ENCODE measurements at places on chromosomes 3 and 15.
A peak's percentile ranks its signal among the peaks of the same experiment; 100 is the strongest.

- peak; percentile 72 for DNase-seq
Measured at GRCh38 chr3:113626503-113627371, 69.7 kb downstream of the USF3 start.

GRCh38 chr15:32668942-32669341 lies 27.4 kb downstream of the SCG5 start:
- no peak for DNase-seq

- no peak for DNase-seq
Measured at GRCh38 chr15:89958107-89958805, 42.9 kb upstream of the ZNF710 start.

DNA sequence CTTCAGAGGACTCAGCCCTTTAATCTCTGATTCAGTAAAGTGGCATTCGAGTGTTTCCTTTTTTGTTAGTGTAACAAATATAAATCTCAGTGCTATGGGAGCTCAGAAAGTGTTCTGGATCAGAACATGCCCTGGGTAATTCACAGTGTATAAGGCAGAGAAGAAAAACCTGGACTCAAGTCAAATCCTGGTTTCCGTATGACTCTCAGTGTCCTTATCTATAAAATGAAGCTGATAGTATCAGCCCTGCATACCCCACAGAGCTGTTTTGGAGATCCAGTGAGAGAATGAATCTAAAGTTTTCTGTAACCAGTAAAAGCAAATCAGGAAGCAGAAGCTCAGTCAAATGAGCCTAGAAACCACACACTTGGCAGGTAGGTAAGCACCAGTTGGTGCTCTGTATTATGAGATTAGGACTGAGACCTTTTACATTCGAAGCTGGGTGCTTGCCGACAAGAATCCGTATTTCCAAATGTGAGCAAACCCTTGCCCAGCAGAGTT lies 67.2 kb downstream of the IL1RAP start:
- DNase-seq = no peak

DNA sequence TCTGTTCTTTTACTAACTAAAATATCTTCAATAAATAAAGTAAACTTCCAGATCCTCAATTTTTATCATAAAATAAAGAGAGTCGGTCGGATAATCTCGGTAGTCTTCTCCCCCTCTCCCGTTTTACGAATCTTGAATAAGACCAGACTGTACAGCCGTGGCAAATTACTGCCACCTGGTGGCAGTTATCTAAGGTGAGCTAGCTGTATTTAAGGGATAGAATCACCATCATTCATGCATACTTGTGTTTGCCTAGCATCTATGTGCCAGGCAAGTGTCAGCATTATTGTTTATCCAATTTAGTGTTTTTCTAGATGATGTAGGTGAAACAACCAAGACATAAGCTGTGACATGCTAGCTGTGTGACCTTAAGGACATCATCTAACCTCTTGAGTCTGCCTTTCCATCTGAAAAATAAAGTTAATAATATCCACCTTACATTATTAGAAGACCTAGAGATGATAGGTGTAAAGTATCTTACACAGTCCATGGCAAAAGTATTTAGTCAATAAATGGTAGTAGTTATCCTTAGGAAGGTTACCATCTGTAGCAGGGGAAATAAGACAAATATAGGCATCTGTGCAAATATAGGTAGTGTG lies 21.3 kb downstream of the DUT start:
- DNase-seq = peak; percentile 52

GRCh38 chr3:127710155-127710941 lies 37.6 kb downstream of the ABTB1 start:
- no peak for DNase-seq

- peak; percentile 64 for DNase-seq
Measured at GRCh38 chr3:56303487-56303886, 164.8 kb downstream of the ERC2 start.

DNA sequence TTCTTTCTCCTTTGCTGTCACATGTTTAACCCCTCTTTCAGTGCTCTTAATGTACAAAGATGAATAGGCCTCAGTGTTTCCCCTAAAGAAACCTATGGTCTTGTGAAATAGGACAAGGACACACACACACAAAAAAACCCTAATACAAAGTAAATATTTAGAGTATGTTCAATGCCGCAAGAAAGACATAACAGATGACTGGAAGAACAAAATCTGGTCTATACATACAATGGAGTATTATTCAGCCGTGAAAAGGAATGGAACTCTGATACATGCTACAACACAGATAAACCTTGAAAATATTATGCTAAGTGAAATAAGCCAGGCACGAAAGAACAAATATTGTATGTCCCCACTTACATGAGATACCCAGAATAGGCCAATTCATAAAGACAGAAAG lies 123.1 kb downstream of the ADAM10 start:
- no peak for DNase-seq

DNA sequence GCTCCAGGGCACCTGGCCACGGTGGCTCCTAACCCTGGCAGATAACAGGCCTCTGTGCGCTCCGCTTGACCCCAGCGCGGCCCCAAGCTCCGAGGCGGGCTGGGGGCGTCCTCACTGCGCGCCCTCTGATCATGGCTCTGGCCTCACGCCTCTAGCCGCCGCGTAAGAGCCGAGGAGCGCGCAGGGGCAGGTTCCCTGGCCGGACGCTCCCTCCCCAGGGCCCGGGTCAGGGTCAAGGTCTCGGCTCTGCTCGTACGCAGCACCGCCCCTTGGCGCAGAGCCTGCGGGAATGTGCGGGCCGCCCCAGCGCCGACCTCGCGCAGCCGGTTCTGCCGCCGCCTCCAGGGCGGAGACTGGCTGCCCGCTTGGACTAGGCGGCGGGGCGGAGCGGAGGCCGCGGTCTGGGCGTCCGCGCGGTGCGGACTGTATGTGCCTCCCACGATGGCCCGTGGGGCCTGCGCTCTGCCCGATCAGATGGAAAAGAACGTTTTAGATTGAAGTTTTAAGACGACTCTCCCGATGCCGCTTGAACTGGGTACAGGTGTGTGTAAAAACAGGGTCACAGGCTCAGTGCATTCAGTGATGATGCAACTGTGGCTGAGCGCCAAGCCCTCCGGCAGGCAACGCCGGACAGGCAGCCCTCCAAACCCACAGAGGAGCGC lies 40.8 kb downstream of the CHST14 start:
- DNase-seq = no peak

- DNase-seq = no peak
Measured at GRCh38 chr3:95654570-95655362, 1159.6 kb upstream of the EPHA6 start.

DNA sequence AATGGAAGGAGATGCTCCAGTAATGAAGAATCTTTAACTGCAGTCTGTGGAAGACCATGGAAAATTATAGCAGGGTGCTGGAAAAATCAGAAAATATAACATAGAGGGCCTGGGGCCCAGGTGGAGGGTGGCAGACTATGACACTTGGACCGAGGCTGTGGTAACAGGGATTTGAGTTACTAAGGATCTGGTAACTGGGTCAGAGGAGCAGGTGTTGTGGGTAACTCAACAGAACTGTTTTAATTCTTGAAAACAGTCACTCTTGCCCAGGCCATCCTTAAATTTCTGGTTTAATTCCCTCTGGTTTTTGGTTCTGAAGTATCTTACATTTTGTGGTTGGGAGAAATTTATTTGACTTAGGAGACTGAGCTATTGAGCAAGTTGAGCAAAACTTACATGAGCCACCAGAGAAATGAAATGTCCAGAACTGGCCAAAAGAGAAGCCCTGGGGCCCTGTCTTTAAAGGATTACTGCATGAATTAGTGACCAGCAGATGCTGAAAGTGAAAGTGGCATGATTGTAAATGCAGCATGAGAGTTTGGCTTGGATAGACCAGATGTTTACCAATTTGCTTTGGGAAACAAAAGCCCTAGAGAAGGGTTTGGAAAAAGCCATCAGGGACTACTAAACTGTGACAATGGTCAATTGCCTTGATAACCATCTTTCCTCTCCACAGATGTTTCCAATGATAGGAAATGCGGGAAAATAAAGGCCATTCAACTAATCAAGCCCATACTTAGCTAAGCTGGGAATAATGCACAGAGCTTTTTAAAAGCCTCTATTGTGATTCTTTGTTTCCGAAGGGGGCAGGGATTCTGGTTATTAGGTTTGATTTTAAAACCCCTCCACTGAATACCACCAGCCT lies 374.9 kb upstream of the TGFBR2 start:
- DNase-seq = no peak

- no peak for DNase-seq
Measured at GRCh38 chr15:56369234-56369633, 4.0 kb downstream of the TEX9 start.

GRCh38 chr3:149509526-149509925 lies 35.0 kb downstream of the TM4SF4 start:
- no peak for DNase-seq

DNA sequence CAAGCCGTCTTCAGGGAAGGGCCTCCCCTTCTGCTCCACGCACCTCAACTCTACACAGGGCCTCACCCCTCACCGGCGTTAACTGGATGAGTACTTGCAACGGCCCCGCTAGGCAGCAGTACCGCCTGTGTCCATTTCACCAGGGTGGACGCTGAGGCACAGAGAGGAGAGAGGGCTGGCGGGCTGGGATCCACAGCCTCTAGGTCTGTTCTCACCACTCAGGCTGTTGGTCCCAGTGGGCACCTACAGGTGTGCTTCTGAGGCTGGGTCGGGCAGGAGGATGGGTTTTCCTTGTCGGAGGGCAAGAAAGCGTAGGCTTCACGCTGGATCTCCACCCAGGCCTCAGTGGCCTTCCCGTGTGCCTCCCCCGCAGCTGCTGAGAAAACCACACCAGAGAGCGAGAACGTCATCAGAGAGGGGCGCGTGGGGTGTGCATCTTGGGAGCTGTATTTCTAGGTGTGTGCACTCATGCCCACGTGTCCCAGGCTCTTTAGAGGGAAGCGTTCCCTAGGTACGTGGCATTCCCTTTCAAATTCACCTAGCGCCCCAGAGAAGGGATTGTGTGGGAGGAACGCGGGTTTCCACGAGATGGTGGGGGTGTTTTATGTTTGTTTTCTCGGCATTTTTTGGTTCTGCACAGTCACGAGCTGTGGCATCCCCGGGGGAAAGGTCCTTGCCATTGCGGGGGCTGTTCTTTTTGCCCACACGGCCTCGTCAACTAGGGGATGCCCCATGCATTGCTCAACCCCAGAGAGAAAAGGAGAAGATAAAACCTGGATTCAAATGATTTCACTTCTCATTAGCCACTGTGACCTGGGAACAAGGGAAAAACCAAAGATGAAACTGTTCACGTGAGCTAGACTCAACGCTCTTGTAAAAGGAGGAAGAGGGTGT lies 67.7 kb downstream of the MGLL start:
- DNase-seq = no peak

DNA sequence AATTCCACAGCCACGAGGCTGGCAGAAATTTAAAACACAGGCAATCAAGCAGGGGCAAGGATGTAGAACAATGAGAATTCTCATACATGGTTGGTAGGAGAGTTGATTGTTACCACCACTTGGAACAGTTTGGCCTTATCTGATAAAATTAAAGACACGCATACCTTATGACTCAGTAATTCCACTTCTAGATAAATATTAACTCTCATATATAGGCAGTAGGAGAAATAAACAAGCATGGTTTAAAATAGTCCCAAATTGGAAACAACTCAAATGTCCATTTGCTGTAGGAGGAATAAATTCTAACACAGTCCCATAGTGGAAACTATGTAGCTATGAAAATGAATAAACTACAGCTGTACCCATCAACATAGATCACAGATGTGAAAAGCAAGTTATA lies 42.3 kb upstream of the USP3 start:
- DNase-seq = no peak

DNA sequence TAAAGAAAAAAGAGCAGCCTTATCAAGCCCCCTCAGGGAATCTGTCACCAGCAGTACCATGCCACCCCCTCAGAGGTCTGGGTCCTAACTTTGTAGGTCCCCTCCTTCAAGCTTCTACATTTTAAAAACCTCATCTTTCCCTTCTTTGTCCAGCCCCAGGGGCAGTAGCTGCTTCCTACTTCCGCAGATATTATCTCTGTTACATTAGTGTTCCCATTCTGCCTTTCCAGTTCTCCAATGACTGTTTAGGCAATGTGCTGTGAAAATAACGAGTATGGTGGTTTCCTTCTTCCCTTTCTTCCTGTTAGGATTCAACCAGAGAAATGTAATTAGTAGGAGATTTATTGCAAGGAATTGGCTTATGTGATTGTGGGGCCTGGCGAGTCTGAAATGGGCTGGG lies 126.1 kb upstream of the TNIK start:
- no peak for DNase-seq

DNA sequence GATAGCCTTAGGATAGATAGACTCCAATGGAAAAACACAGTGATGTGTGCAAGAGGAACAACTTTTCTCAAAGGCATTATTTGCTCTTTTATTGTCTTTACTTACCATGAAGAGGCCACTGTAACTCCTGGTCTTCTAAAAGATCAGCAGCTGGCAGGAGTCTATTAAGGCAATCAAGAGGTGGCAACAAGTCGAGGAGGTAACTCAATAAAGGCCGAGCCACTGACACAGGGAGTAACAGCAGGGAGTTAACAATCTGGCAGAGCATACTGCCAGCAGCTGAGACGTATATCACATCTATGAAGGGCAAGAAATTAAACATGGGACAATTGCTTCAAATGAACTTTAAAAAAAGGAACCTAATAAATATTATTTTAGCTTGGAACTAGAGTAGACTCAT lies 106.2 kb downstream of the HERC1 start:
- no peak for DNase-seq

GRCh38 chr3:133991637-133992036 lies 38.1 kb downstream of the SLCO2A1 start:
- DNase-seq = no peak

DNA sequence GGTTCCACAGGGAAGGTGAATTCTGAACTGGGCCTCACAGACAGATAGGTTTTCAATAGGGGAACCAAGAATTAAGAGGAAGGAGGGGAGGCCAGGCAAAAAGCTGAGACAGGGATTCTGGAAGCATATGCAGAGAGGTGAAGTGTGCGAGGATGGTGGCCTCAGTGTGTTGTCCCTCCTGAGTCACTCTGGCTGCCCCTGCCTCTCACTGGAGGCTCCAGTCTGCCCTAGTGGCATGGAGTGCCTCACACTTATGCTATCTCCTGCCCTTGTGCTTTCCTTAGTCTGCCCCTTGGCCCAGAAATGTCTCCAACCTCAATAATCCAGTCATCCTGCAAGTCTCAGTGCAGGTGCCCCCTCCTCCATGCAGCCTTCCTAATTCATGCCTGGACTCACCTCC lies 32.2 kb upstream of the RBP1 start:
- DNase-seq = no peak

DNA sequence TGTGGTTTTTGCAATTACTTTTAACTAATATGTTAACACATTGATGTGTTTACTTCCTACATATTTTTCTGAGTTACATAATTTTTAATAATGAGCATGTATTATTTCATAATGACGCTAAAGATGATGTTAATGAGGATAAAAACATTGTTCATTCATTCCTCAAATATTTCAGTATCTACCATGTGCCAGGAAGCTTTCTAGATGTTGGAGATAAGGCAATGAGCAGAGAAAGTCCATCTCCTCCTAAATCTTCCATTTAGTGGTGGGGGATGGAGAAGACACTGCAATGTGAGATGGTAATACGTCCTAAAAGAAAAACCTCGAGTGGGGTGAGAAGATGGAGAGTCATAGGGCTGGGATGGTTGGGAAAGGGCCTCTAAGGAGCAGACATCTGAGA lies 132.7 kb downstream of the MYLK start:
- no peak for DNase-seq

- DNase-seq = no peak
Measured at GRCh38 chr15:73387507-73388255, 18.9 kb upstream of the HCN4 start.

GRCh38 chr3:182455011-182455410 lies 338.3 kb upstream of the ATP11B start:
- DNase-seq = no peak
